NCI-H1930 (cell line): ENCODE measurements at places on chromosomes 16 and 17.

- DNase-seq: no peak
Measured at GRCh38 chr16:82199209-82199608, 29.2 kb upstream of the MPHOSPH6 start.

- peak; percentile 74 for DNase-seq
Measured at GRCh38 chr17:82051776-82052637, at the start of the genes GPS1 and RFNG. TSS of gene GPS1 (plus strand) at chr17:82051898. CDS start at chr17:82051932, 34 bp downstream. TSS of gene RFNG (minus strand) at chr17:82051811. CDS start at chr17:82051766, 45 bp downstream.

- DNase-seq: no peak
Measured at GRCh38 chr16:14300705-14301168, 229.6 kb downstream of the MRTFB start.

DNA sequence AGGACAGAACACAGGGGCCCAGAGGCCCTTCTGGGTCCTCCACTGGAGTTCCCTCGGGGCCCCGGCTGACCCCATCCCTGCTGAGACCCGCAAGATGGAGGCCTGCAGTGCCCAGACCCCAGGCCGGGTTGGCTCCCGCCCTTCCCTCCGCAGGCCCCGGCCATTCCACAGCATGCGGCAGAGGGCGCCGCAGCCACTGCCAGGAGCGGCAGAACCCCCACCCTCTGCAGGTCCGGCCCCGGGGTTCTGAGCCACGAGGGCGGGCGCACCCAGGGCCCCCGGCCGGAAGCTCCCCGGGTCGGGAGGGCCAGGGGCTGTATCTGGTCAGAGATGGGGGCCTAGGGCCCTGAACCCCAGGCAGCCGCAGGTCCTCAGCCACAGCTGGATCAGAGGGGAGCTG, 2.4 kb upstream of the PERCC1 start:
- no peak for DNase-seq

DNA sequence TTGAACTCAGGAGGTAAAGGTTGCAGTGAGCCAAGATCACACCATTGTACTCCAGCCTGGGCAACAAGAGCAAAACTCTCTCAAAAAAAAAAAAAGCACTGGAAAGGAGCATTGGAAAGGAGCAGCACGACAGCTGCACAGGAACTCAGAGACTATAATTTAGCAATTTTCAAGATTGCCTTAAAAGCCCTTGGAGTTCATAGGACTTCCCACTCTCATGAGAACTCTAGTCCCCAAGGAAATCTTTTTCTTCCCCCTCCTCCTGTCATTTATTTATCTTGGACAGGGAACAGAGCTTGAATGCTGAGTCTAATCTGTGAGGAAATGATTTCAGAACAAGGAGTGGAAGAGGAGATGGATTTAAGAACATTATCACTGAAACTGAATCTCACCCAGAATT, 69.0 kb downstream of the PLXDC1 start:
- no peak for DNase-seq

DNA sequence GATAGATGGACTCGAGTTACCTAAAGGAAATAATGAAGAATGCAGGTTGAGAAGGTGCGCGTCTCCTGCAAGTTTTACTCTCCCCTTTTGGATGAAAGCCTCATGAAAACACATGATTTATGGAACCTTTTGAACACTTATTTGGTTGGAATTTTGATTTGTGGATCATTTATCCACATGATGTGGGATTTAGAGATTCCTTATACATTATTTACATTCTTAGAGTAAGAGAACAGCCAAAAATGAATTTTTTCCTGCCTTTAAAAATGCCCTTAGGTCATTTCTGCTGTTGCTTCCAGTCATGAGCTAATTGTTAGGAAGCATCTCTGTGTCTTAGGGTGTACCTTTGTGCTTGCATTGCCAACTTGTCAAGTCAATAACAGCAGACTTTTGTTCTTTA, 99.9 kb downstream of the RPTOR start:
- no peak for DNase-seq

- no peak for DNase-seq
Measured at GRCh38 chr16:89094252-89094879, 714 bp downstream of the ACSF3 start.

GRCh38 chr16:85585711-85586110, 27.4 kb upstream of the GSE1 start:
- no peak for DNase-seq
